ENCODE measurements at places on chromosomes 4 and X. TPM values are rescaled to one million over a fixed set of nuclear protein-coding genes. Genes with fewer than 3 reads are reported as not detected.

- H3K4me1 ChIP-seq: peaks cover 2% of the 10 kb centered on the region
- no peaks in the 10 kb centered on the region for H3K27me3 ChIP-seq
- DNase-seq: no peak
- no peak overlapping the region for H3K4me3 ChIP-seq
- H3K36me3 ChIP-seq: peaks cover 87% of the 10 kb centered on the region
- H3K27ac ChIP-seq: no peak overlapping the region
These were observed 38.9 kb downstream of the WDR1 start for GRCh38 chr4:10077483-10078335.

- H3K27me3 ChIP-seq: no peaks in the 10 kb centered on the region
- H3K36me3 ChIP-seq: peaks cover 36% of the 10 kb centered on the region
- no peak overlapping the region for H3K27ac ChIP-seq
- no peaks in the 10 kb centered on the region for H3K4me1 ChIP-seq
- H3K4me3 ChIP-seq: no peak overlapping the region
These were observed 219.8 kb downstream of the OR13H1 start for GRCh38 chrX:131763674-131764073.

DNA sequence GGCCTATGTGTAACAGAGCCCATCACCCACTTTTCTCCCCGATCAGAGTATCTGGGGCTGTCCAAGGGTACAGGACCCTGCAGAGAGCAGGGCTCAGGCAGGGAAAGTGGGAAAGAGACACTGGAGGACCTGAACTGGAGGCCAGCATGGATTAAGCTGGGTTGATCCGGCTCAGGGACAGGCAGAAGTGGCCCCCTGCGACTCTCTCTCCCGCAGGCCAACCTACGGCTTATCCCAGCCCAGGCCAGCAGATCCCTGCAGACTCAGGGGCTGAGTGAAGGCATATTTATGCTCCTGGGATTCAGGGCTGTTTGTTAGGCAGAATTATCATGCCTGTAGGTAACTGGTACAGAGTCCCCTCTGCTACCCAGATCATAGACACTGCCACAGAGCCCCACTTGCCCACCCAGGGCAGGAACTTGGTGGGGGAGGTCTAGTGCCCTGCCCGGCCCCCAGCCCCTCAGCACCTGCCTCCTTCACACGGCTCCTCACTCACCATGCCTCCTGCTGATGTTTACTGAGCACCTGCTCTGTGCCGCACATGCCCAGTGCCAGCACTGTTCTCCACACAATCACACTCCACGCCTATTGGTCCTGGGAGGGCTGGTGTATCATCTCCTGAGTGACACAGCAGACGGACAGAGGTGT, 87.3 kb downstream of the ADRA2C start:
- H3K27me3 ChIP-seq: no peaks in the 10 kb centered on the region
- no peaks in the 10 kb centered on the region for H3K4me1 ChIP-seq
- H3K4me3 ChIP-seq: no peak overlapping the region
- DNase-seq: no peak
- no peaks in the 10 kb centered on the region for H3K36me3 ChIP-seq

DNA sequence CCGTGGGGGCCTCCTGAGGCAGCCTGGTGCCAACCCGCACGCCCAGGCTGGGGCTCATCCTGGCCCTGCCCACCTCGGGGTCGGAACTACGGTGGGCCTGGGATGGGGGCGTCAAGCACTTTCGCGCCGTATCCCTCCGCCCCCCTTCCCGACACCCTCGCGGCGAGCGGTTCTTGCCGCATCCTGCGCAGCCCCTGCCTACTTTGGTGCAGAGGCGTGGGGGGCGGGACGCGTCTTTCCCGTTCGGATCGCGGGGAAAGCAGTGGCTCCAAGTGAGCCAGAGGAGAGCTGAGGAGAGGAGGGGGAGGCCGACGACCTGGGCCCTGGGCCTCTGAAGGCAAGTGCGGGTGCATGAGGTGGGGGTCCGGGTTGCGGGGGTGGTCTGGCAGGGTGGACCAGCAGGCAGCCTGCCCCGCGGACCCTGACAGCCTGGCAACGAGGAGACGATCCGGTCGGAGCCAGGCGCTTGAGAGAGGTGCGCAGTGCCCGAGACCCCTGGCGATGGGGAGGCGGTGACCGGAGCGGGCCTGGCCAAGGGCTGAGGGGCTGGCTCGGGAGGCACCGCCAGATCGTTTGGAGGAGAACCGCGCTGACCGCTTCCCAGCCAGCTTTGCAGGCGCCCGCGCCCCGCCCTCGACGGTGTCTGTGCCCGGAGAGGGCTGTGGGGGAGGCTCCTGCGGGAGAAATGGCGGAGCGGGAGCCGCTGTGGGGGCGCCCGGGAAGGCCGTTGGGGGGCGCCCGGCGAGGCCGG, at the start of gene GPRASP2:
Gene GPRASP2 (plus strand): TSS at position 233 of the 751 bp plus-strand sequence. CDS start 2,422 bp downstream, outside the sequence.
- H3K4me1 ChIP-seq: no peaks in the 10 kb centered on the region
- no peaks in the 10 kb centered on the region for H3K36me3 ChIP-seq
- H3K27me3 ChIP-seq: peaks cover 21% of the 10 kb centered on the region
- no peak within 1 kb of the TSS for H3K27ac ChIP-seq
- DNase-seq: no peak

- peak overlapping the region; percentile 43 for H3K27ac ChIP-seq
- peaks cover 22% of the 10 kb centered on the region for H3K4me1 ChIP-seq
- no peak for DNase-seq
- peaks cover 68% of the 10 kb centered on the region for H3K36me3 ChIP-seq
These were observed 237.4 kb downstream of the CAMK2D start for GRCh38 chr4:113524096-113524495.

Gene DTHD1
- 1.1 TPM for total RNA-seq

Measured in activated T-helper 2 cell treated with anti-CD3 and anti-CD28 coated beads, Interferon-gamma antibody, Interleukin-2, Interleukin-4, amounts not matched to agents 10 μg/mL and 5 μg/mL and 100 μg/mL, durations not matched to agents 14 hours and 24 hours and 36 hours (primary cell).